ENCODE measurements at places on chromosomes 6 and 20.

DNA sequence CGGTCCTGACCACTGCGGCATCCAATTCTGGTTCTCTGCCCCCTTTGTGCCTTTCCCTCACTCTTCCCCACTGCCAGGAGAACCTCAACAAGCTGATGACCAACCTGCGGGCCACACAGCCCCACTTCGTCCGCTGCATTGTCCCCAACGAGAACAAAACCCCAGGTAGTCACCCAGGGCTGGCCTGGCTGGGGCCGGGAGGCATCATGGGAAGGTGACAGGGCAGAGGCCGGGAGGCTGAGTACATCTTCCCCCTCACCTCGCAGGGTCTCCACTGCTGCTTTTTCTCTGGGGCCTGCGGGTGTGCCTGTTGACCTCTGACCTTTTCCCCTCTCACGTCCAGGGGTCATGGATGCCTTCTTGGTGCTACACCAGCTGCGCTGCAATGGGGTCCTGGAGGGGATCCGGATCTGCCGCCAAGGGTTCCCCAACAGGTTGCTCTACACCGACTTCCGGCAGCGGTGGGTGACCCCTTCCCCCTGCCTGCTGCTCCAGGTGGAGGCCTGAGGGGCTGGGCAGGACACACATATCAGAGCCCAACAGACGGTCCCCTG lies 35.1 kb downstream of the MYH7B start:
- DNase-seq, result no peak

GRCh38 chr6:75098709-75099108 lies 107.1 kb downstream of the COL12A1 start:
- DNase-seq, result no peak

GRCh38 chr6:17015144-17015543 lies 86.7 kb upstream of the STMND1 start:
- no peak for DNase-seq

- no peak for DNase-seq
Observed at GRCh38 chr6:5174244-5174643, 86.5 kb downstream of the LYRM4 start.

GRCh38 chr6:87572883-87573282 lies 16.9 kb downstream of the RARS2 start:
- no peak for DNase-seq

DNA sequence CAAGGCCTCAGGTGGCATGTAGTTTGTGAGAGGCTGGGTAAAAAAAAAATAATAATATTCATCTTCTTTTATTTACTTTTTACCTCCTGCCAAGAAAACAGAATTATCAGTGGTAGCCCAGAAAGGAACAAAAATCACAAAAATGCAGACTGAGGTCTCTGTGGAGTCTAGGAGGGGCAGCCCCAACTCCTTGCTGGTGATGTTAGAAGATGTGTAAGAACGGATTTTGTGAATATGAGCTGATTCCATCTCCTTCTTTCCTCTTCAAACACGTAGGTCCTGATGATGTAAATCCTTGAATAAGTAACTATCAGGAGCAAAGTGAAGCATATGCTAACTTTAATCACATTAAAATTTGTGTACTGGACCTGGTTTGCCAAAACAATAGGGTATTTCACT lies 226.8 kb downstream of the EYA4 start:
- DNase-seq, result no peak

DNA sequence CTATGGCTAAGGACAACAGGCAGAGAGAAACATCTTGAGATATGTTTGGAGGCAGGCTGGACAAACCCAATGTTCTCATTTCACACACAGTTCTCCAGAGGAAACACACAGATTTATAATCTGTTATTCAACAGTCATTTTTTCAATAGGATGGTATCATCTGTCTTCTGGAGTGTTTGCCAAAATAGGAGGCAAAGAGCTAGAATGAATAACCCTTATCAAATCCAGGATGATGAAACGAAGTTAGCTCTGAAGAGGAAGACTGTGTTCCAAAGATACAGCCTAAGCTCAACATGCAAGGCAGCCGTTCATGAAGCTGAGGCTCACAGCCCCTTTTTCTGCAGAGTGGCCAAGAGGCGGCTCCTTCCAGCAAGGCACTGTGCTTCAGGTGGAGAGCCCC lies 70.8 kb downstream of the PPP1R3G start:
- DNase-seq, result no peak

GRCh38 chr6:157981395-157982101 lies at the start of gene SYNJ2:
Gene SYNJ2 (plus strand): TSS chr6:157981863. CDS start chr6:157981962, 99 bp downstream.
- peak; percentile 60 for DNase-seq

DNA sequence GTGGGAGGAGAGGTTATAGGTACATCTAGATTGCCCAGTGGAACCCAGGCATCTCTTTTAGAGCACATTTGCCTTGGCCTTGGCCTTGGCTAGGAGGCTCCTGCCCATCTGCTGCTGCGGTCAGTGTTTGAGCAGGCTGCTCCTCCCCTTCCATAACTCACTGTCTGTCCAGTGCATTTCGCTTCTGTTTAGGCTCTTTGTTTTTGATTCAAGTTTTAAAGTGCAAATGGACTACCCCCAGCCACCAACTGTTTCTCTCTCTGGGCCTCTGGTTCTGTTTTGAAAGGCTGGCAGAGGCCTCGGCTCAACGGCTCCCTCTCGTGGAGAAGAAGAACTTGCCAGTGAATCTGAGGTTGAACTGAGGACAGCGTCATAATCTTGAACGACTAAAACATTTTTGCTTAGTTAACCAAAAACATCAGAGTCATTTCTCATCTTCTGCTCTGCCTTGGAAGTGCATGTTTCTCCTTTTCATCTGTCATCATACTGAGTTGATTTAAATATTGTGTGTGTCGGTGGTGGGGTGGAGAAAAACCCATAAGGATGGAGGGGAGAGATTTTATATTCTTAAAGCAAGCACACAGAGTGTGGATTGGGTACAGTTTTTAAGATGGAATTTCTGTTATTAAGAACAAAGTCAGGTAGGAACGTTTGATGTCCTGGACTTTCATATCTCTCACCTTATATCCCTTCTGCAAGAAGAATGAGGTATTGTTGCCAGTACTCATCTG lies 171.4 kb downstream of the DTNBP1 start:
- peak; percentile 25 for DNase-seq

GRCh38 chr6:125886914-125887313 lies 69.7 kb upstream of the HINT3 start:
- DNase-seq, result no peak

- DNase-seq, result no peak
Observed at GRCh38 chr6:1910621-1911407, 301.1 kb downstream of the FOXC1 start.

DNA sequence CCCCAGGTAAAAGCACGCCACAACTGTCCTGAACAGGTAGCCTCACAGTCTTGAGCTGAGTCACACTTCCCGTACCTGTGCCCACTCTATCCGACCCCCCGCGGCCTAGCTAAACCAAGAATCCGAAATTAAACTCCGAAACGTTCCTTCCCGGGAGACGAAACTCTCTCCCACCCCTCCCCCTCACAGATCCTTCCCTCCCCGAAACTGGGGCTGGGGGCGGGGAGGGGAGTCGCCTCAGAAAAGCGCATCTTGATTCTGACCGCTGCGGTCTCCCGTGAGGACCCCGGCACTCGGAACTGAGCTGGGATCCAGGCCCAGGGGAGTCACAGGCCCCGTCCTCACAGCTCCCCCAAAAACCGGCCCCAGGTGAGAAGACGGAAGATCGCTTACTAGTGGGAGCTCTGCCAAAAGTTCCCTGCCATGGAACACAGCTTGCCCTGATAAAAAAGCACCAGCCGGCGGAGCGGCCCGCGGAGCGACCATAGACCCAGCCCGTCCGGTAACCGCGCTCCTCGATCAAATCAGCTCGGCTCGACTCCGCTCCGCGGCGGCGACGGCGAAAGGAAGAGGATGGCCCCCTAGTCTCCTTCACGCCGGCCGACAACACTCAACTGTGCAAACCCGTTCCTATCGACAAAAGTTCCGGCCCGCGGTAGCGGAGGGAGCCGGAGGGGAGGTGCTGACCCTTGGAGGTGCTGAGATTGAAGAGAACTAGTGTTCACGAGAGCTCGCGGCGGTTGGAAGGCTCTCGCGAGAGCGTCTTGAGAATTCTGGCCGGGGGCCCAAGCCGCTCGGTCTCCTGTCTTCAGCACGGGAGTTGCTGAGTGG lies at the start of gene CCNC:
Gene CCNC, minus strand, starts transcription at position 558 of the 831 bp plus-strand sequence. Its CDS starts 133 bp downstream, at position 425.
- peak; percentile 94 for DNase-seq

- no peak for DNase-seq
Observed at GRCh38 chr20:22949331-22950109, 85.6 kb upstream of the SSTR4 start.

- no peak for DNase-seq
Observed at GRCh38 chr6:136323431-136324112, 33.9 kb upstream of the BCLAF1 start.

GRCh38 chr6:40957616-40958492 lies 81.2 kb downstream of the UNC5CL start:
- DNase-seq, result peak; percentile 17

DNA sequence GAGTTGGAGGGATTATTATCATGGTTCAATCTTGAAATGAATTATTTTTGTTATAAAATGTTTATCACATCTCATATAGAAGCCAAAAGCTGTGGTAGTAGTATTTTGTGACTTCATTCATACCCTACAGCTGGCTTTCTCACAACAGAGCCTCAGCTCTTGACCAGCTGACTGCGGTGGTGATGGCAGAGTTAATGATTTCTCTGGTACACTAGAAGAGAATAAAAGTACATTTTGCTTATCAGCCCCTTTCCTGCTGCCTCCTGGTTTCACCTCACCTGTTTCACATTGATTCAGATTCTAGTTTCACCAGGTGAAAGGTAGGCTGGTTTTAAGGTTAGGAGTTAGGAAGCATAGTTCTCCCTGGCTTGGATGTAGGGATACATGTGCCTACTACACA lies 55.7 kb downstream of the AFG1L start:
- no peak for DNase-seq

DNA sequence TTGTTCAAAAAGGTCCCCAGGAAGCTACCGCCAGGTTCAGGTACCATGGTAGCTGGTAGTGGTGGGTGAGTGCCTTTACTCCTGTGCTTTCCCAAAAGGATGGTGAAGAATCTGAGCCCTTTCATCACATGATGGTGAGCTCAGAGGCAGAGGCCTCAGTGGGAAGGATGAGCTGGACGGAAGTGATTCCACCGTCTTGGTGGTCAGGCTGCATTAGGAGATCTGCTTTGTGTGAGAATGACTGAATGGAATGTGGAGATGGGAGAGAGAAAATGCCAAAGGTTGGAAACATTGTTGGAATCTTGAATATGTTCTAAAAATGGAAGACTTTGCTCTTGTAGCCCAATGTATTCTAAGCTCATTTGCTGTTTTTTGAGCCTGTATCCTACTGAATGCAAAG lies 108.1 kb upstream of the SCP2D1 start:
- no peak for DNase-seq

DNA sequence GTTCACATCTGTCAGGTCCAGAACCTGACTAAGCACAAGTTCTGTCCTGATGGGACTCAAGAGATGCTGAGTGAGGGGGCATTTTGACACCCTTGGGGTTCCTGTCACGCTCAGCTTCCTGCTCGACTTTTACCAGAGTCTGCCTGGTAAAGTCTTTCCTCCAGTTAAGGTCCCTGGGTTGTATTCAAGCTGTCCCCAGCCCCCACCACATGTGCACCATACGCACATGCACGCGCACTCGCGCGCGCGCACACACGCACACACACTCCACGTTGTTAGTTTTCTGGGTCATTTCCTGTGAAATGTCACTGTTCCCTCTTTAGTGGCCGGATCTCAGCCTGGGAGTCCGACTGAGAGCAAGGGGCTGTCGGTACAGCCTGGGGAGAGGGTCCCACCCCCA lies 166.1 kb downstream of the GMPR start:
- DNase-seq, result no peak

GRCh38 chr20:44166477-44166876 lies 20.5 kb downstream of the JPH2 start:
- no peak for DNase-seq

DNA sequence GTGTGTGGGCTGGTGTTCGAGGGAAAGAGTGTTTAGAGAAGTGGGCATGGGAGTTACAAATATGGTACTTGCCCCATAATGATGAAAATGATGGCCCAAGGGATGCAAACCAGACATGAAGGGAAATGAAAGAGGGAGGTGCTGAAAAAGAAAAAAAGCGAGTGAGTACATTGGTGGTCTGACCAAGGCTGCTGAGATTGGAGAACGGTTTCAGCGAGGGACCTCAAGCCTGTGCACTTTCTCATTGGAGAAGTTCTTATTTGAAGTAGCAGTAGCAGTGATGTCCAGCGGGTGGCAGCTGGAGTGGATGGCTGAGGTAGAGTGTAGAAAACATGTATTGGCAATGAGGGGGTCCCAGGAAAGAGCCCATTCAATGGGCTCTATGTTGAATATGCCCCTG lies 54.8 kb downstream of the TNFAIP3 start:
- DNase-seq, result no peak

DNA sequence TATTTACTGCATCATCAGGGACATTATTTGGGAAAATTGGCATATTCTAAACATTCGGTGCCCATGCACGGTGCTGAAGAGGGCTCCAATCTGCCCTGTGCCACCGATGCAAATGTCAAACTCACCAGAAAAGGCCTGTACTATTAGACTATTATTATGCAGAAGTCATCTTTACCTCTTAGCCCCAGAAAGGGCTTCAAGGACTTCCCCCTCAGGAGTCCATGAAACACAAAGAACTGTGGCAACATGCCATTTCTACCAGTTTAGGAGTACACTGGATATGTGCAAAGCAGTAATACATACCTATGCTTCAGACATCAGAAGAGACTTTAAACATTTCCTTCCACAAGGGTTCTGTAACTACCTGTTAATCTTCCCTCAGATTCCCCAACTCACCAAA lies 8.6 kb downstream of the DIDO1 start:
- DNase-seq, result no peak

- no peak for DNase-seq
Observed at GRCh38 chr20:38603286-38603685, 1.7 kb downstream of the ARHGAP40 start.

DNA sequence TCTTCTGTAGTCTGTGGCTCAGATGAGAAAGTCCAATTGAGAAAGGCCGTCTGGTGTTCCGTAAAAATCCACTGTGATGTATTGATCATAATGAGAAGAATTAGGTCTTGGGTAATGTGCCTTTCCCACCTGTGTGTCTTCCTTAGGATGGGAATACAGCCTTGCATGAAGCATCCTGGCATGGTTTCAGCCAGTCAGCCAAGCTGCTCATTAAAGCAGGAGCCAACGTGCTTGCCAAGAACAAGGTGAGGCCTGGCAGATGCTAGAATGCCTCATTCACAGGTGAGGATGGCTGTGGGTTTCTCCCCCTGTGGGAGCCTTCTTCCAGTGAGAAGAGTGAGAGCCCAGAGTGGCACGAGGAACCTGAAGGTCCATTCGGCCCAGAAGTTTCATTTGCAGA lies 32.7 kb downstream of the LYRM2 start:
- no peak for DNase-seq

DNA sequence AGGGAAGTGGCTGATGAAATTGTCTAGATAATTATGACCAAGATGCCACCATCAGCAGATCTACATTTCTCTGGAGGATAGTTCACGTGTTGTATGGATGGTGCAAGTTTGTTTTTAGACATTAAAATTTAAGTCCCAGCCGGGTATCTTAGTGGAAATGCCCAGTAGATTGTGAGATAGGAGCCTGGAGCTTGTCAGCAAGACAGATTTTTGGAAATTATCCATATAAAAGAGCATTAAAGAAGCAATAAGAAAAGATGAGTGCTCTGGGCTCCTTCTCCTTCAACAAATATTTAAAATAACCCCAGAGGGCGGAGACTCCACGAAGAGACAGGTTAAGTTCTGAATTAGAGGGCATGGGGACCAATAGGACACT lies 47.6 kb upstream of the SMLR1 start:
- no peak for DNase-seq

- no peak for DNase-seq
Observed at GRCh38 chr6:36592221-36592655, 1.9 kb upstream of the SRSF3 start.
